ENCODE measurements at places on chromosomes 1 and 21. TPM values are rescaled to one million over a fixed set of nuclear protein-coding genes. Genes with fewer than 3 reads are reported as not detected.

- peaks cover 2% of the 10 kb centered on the region for H3K36me3 ChIP-seq
- H3K27ac ChIP-seq, result no peak overlapping the region
- peaks cover 3% of the 10 kb centered on the region for H3K27me3 ChIP-seq
- H3K4me3 ChIP-seq, result peak overlapping the region; percentile 78
- peaks cover 28% of the 10 kb centered on the region for H3K4me1 ChIP-seq
- DNase-seq, result no peak
These were observed 1.7 kb downstream of the PDE9A start for GRCh38 chr21:42654913-42655795.

- peaks cover 4% of the 10 kb centered on the region for H3K27me3 ChIP-seq
- H3K4me1 ChIP-seq, result no peaks in the 10 kb centered on the region
- DNase-seq, result no peak
These were observed 42.4 kb upstream of the TENT5C start for GRCh38 chr1:117563492-117563875.

The BARHL2 gene
- not detected for total RNA-seq

The LRRC39 gene
- total RNA-seq, result 1.7 TPM

All from mesothelial cell of epicardium (in vitro differentiated cells).